ENCODE measurements at places on chromosomes 13 and 19. TPM values are rescaled to one million over a fixed set of nuclear protein-coding genes. Genes with fewer than 3 reads are reported as not detected.

The GARIN5A gene
- 6.2 TPM for total RNA-seq

The FAM83E gene
- total RNA-seq, result 4.7 TPM

The DHX34 gene
- 28.3 TPM for total RNA-seq

The KLK12 gene
- not detected for total RNA-seq

The TMEM255B gene
- 35.5 TPM for total RNA-seq

The GAS6 gene
- total RNA-seq, result 20.9 TPM

The PLIN5 gene
- total RNA-seq, result 3.3 TPM

The BABAM1 gene
- 196 TPM for total RNA-seq
